GM23248 (cell line): ENCODE measurements at places on chromosomes 4 and X. TPM values are rescaled to one million over a fixed set of nuclear protein-coding genes. Genes with fewer than 3 reads are reported as not detected.

STK32B gene
- total RNA-seq = 6.1 and 6.4 TPM in 2 replicates

PPP1R2C gene
- total RNA-seq = not detected in 2 replicates

NPY1R gene
- not detected in 2 replicates for total RNA-seq

TEX13B gene
- total RNA-seq = not detected in 2 replicates

RPA4 gene
- total RNA-seq = 0.65 TPM in 1 of 2 replicates, not detected in the other

GRCh38 chrX:50581405-50581804 lies 110.8 kb upstream of the DGKK start:
- H3K36me3 ChIP-seq = no peaks in the 10 kb centered on the region
- no peak overlapping the region for H3K4me3 ChIP-seq
- no peaks in the 10 kb centered on the region for H3K4me1 ChIP-seq
- no peak overlapping the region for H3K27ac ChIP-seq
- DNase-seq = no peak

GRCh38 chr4:40731792-40732245 lies 17.9 kb upstream of the NSUN7 start:
- no peak overlapping the region for H3K27ac ChIP-seq
- no peak for DNase-seq
- H3K4me3 ChIP-seq = no peak overlapping the region
- no peaks in the 10 kb centered on the region for H3K4me1 ChIP-seq

GRCh38 chr4:37816006-37816405 lies 10.5 kb upstream of the PGM2 start:
- peaks cover 8% of the 10 kb centered on the region for H3K4me1 ChIP-seq
- H3K36me3 ChIP-seq = no peaks in the 10 kb centered on the region
- no peak overlapping the region for H3K4me3 ChIP-seq
- no peaks in the 10 kb centered on the region for H3K27me3 ChIP-seq
- H3K27ac ChIP-seq = no peak overlapping the region
- no peak for DNase-seq

DNA sequence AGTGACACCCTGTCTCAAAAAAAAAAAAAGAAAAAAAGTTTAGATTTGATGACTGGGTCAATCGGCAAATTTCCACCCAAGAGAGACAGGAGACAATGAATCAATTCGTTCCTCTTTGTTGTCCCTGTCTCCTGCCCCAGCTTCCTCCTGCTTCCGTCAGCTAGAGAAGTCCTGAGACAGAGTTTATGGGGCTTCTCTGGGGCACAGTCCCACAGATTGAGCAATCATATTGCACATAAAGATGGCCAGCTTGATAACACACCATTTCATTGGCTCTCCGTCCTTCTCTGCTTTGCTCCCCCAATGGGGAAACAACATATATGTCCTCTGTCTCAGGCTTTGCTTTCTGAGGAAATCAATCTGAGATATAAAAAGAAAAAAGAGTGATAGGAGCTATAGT lies 78.4 kb upstream of the FUNDC1 start:
- no peaks in the 10 kb centered on the region for H3K4me1 ChIP-seq
- H3K27me3 ChIP-seq = no peaks in the 10 kb centered on the region
- no peaks in the 10 kb centered on the region for H3K36me3 ChIP-seq
- H3K4me3 ChIP-seq = no peak overlapping the region
- no peak for DNase-seq

GRCh38 chr4:110869114-110869513 lies 246.2 kb upstream of the PITX2 start:
- no peaks in the 10 kb centered on the region for H3K36me3 ChIP-seq
- peak; percentile 91 for DNase-seq
- H3K27ac ChIP-seq = peak overlapping the region; percentile 23
- H3K4me3 ChIP-seq = no peak overlapping the region
- H3K4me1 ChIP-seq = peaks cover 52% of the 10 kb centered on the region

DNA sequence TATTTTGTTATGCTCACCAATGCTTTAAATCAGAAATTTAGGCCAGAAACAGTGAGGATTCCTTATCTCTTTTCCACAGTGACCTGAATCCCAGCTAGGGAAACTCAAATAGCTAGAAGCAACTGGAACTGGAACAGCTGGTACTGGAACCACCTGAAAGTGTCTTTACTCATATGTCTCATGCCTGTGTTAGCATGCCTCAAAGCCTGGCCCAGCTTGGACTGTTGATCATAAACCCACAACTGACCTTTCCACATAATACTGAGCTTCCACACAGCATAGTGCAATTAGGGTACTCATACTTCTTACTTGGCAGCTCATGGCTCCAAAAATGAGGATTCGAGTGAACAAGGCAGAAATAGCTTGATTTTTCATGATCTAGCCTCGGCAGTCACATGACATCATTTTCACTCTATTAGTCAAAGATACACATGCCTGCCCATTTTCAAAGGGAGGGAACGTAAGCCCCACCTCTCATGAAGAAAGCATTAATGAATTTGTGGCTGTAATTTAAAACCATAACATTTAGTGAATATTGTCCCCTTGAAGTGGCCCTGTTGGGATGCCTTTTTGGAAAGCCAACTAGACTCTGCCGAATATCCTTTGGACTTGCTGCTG lies 80.8 kb upstream of the ACSL1 start:
- no peak for DNase-seq
- no peaks in the 10 kb centered on the region for H3K36me3 ChIP-seq
- no peak overlapping the region for H3K27ac ChIP-seq
- H3K4me3 ChIP-seq = no peak overlapping the region
- no peaks in the 10 kb centered on the region for H3K4me1 ChIP-seq

DNA sequence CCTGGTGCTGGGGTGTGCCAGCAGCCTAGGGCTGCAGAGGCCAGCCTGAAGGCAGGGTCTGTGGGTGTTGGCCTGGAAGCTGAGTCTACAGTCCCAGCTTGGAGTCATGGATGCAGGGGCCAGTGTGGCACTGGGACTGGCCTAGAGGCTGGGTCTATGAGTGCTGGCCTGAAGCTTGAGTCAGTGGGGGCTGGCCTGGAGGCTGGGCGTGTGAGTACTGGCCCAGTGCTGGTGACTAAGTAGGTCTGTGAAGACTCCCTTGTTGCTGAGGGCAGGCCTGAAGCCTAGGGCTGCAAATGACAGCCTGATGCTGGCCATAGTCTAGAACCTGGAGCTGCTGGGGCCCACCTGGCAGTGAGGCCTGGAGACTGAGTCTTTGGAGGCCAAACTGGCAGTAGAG lies 31.3 kb upstream of the ALG13 start:
- no peak for DNase-seq
- H3K27me3 ChIP-seq = no peaks in the 10 kb centered on the region
- H3K27ac ChIP-seq = no peak overlapping the region
- no peaks in the 10 kb centered on the region for H3K36me3 ChIP-seq

DNA sequence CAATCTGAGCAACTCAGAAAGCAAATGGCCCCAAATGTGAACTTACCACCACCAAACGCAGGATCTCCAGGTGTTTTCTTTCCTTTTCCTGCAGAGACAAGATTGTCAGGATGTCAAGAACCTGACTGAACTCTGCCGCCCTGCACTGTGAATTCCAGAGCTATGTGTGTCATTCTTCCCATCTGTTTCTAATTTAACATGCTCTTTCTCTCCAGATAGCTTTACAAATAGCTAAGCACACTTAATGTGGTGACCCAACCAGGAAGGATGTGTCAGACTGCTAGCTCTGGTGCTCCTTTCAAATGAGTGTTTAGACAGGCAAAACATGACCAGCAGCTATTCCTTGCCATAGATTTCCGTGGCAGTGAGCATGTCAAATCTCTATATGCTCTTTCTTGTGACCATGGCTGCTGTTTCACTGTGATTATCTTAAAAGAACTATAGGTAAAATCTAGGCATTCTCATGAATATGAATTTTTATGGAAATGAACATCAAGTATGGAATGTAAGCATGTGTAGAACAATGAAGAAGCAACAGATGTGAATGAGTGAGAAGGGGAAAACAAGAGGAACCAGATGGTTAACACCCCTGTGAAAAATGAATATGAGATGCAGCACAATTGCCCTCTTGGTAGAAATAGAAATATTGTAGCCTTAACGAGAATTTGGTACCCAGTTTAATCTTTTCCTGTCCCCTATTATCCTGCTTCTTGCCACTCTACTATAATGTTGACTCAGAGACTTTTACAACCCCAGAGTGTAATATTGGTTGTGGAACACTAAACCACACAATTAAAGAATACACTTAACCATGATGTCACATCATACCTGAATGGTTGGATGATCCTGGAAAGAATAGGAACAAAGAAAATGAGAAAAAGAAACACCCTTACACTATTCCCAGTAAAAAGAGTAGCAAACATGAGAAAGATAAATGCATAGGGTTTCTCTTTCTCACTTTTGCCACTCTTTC lies 247.8 kb upstream of the DKK2 start:
- peak; percentile 97 for DNase-seq
- no peaks in the 10 kb centered on the region for H3K27me3 ChIP-seq
- peak overlapping the region; percentile 29 for H3K4me3 ChIP-seq
- no peaks in the 10 kb centered on the region for H3K36me3 ChIP-seq
- peak overlapping the region; percentile 41 for H3K27ac ChIP-seq
- H3K4me1 ChIP-seq = peaks cover 37% of the 10 kb centered on the region

DNA sequence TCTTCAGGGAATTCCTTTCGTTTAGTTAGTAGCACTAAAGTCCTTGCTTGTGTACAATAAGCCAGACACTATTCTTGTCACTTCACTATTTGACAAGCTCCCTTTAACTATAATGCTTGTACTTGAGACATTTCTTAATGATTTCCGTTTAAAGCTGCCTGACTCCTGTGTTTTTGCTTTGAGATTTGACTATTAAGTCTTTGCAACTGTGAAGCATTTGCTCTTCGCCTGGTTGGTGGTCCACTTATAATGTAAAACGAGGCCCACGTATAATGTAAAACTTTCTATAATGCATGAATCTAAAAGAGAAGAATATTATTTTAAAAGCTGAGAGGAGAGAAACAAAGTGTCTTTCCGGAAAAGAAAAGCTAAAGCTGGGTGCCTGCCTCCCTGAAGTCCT lies 204.1 kb upstream of the FAM47C start:
- H3K27ac ChIP-seq = no peak overlapping the region
- H3K4me3 ChIP-seq = no peak overlapping the region
- H3K27me3 ChIP-seq = no peaks in the 10 kb centered on the region
- no peaks in the 10 kb centered on the region for H3K36me3 ChIP-seq

- no peak overlapping the region for H3K4me3 ChIP-seq
- no peaks in the 10 kb centered on the region for H3K27me3 ChIP-seq
- DNase-seq = peak; percentile 10
- H3K4me1 ChIP-seq = peaks cover 4% of the 10 kb centered on the region
- H3K36me3 ChIP-seq = no peaks in the 10 kb centered on the region
Observed at GRCh38 chr4:106450249-106450648, 81.7 kb upstream of the GIMD1 start.

DNA sequence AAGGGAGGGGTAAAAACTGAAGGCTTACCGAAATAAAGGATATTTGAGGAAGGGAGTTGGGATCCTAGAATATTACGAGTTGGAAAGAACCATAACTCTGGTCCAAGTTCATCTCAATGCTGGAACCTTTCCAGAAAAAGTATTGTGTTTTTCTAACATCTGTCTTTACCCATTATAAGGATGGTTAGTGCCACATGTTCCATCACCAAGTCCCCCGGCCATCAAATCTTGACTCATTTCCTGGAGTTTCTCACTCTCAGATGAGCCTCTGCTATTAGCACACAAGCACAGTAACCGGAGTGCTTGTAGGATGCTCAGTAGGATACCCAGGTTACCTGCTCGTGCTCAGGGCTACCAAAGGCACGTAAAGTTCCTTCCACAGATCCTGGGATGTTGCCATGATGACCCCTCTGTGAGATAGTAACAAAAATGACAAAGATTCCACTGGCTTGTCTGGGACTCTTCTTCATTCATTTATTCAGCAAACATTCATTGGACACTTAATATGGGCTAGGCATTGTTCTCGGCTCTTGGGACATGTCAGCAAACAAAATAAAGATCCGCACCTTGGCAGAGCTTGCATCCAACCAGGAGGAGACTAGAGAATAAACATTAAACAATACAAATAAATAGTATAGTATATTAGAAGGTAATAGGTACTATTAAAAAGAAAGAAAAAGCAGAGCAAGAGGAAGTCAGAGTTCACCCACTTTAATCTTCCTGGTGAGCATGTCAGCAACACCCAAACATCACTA lies 36.3 kb downstream of the PKD2 start:
- no peak for DNase-seq
- no peak overlapping the region for H3K27ac ChIP-seq
- H3K36me3 ChIP-seq = peaks cover 80% of the 10 kb centered on the region
- no peaks in the 10 kb centered on the region for H3K27me3 ChIP-seq

DNA sequence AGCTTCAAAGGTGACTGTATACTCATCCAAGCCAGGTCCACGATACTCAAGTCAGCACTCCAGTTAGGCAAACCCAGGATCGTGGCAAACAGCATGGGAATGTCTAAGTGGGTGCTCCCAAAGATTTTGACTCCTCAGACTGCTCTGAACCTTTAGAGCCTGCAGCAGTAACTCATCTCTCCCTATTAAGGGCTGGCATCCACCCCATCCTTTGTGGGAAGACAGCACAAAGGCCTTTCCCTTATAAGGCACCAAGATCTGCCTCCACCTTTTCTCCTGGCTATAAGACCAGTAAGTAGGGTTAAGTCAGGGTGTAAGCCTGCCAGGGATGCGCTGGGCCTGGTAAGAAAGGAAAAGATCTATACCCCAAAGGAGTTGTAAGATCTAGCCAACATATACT lies 23.6 kb upstream of the SLC25A43 start:
- H3K4me1 ChIP-seq = peaks cover 25% of the 10 kb centered on the region
- H3K4me3 ChIP-seq = no peak overlapping the region
- H3K27ac ChIP-seq = peak overlapping the region; percentile 87
- H3K27me3 ChIP-seq = no peaks in the 10 kb centered on the region

DNA sequence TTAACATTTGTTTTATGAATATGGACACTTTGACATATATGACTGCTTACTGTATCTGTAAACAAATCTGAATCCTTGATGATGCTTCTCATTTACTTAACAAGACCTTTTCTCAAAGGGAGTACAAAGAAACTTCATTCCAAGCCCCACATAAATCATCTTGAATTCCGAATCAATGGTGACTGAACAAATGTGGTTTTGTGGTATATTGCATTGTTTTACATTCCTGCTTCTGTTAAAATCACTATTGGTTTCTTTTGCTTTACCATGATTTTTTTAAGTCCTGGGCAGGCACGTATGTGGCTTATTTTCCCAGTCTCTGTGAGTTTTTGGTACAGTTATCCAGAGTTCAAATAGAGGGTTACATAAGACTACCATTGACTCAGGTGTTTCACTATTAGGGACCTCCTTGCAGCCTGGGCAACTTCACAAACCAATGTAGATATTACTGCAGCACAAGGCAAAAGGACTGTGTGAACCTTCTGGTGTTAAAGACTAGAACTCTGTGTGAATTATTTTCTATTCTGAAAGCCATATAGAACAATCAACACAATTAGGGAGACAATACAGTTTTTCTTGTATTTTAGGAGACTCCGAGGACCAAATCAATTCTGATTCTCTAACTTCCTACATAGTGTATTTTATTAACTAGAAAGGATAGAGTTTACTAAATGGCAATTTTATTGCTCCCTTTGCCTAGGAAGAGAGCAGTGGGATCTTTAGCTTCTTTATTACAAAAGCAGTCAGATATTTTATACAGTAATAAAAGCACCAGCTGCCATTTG lies 196.4 kb downstream of the GALNTL6 start:
- H3K27ac ChIP-seq = no peak overlapping the region
- no peaks in the 10 kb centered on the region for H3K36me3 ChIP-seq
- no peaks in the 10 kb centered on the region for H3K27me3 ChIP-seq
- H3K4me3 ChIP-seq = no peak overlapping the region
- no peaks in the 10 kb centered on the region for H3K4me1 ChIP-seq

- H3K4me1 ChIP-seq = peaks cover 10% of the 10 kb centered on the region
- no peaks in the 10 kb centered on the region for H3K27me3 ChIP-seq
- no peak overlapping the region for H3K4me3 ChIP-seq
- H3K27ac ChIP-seq = no peak overlapping the region
Observed at GRCh38 chr4:106289737-106290136, 26.3 kb downstream of the TBCK start.
